ENCODE measurements at places on chromosomes 13 and 19. TPM values are rescaled to one million over a fixed set of nuclear protein-coding genes. Genes with fewer than 3 reads are reported as not detected.

IGSF23 gene
- total RNA-seq, result not detected

PLEKHJ1 gene
- total RNA-seq, result 54.8 TPM

ZNF714 gene
- 8.5 TPM for total RNA-seq

C13orf42 gene
- total RNA-seq, result not detected

DNA sequence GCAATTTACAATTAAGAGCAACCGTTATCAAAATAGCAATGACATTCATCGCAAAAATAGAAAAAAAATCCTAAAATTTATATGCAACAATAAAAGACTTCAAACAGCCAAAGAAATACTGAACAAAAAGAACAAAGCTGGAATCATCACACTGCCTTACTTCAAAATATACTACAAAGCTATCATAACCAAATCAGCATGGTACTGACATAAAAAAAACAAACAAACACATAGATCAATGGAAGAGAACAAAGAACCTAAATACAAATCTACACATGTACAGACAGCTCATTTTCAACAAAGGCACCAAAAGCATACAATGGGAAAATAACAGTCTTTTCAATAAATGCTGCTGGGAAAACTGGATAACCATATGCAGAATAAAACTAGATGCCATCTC, 6.4 kb downstream of the ZNF562 start:
- peaks cover 7% of the 10 kb centered on the region for H3K4me1 ChIP-seq
- peaks cover 82% of the 10 kb centered on the region for H3K36me3 ChIP-seq
- no peak overlapping the region for H3K27ac ChIP-seq

DNA sequence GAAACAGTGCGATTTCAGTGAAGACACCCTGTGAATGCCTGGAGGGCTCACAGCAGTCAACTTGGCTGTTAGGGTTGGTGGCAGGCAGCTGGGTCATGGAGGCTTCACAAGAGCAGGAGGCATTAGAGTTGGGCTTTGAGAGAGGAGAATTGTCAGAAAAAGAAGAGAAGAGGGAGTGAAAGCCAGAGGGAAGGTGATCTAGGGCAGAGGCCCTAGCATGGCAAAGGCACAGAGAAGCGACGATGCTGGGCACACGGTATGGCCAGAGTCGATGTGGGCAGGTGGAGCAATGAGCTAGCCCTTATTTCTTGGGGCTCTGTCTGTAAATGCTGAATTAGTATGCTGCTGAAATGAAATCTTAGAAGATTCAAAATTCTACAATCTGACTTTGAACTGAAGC, 52.6 kb upstream of the OLFM4 start:
- H3K4me1 ChIP-seq, result no peaks in the 10 kb centered on the region
- no peak overlapping the region for H3K27ac ChIP-seq
- no peaks in the 10 kb centered on the region for H3K27me3 ChIP-seq
- no peak overlapping the region for H3K4me3 ChIP-seq
- DNase-seq, result no peak

DNA sequence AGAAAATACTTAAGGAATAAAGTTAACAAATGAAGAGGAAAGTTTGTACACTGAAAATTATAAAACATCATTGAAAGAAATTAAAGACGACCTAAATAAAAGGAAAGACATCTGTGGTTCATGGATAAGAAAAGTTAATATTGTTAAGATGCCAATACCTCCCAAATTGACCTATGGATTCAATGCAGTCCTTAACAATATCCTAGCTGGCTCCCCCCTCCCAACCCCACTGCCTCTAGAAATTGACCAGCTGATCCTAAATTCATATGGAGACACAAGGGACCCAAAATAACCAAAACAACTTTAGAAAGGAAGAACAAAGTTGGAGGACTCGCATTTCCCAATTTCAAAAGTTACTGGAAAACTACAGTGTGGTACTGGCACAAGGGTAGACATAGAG, 28.3 kb downstream of the ZNF45 start:
- peaks cover 24% of the 10 kb centered on the region for H3K36me3 ChIP-seq
- no peak overlapping the region for H3K4me3 ChIP-seq
- DNase-seq, result no peak
- no peak overlapping the region for H3K27ac ChIP-seq

GRCh38 chr19:14167576-14168138, 31.3 kb upstream of the ASF1B start:
- H3K27ac ChIP-seq, result no peak overlapping the region
- no peak for DNase-seq
- H3K4me1 ChIP-seq, result peaks cover 9% of the 10 kb centered on the region

GRCh38 chr19:41351339-41352245, 2.1 kb downstream of the TGFB1 start:
- no peaks in the 10 kb centered on the region for H3K27me3 ChIP-seq
- H3K36me3 ChIP-seq, result peaks cover 5% of the 10 kb centered on the region
- H3K4me1 ChIP-seq, result peaks cover 30% of the 10 kb centered on the region
- DNase-seq, result no peak

DNA sequence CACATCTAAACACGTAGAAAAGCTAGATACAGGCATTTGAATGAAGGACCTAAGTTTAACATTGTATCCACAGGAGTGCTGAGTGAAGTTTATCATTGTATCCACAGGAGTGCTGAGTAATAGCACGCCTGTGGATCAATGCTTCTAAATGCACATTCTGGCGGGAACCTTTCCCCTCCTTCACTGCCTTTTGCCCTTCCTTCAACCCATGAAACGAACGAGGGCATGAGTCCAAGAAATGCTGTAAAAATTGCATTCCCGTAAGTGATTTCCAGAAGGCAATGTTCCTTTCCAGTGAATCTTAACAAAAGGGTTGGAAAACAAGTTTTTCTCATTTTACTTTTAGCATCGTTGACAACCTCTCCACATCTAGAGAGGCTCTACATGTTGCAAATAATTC, 88.1 kb downstream of the ZDHHC20 start:
- no peak overlapping the region for H3K4me3 ChIP-seq
- no peak for DNase-seq
- no peaks in the 10 kb centered on the region for H3K4me1 ChIP-seq
- no peaks in the 10 kb centered on the region for H3K27me3 ChIP-seq

GRCh38 chr19:3682741-3683404, 17.4 kb downstream of the PIP5K1C start:
- DNase-seq, result no peak
- peaks cover 15% of the 10 kb centered on the region for H3K4me1 ChIP-seq
- peaks cover 20% of the 10 kb centered on the region for H3K36me3 ChIP-seq
- peaks cover 2% of the 10 kb centered on the region for H3K27me3 ChIP-seq
- peak overlapping the region; percentile 74 for H3K27ac ChIP-seq

GRCh38 chr19:37905946-37906868, at the start of gene WDR87:
Gene WDR87, minus strand, starts transcription at chr19:37906594. Its CDS starts 8,355 bp downstream, at chr19:37898239.
- H3K36me3 ChIP-seq, result peaks cover 17% of the 10 kb centered on the region
- no peaks in the 10 kb centered on the region for H3K27me3 ChIP-seq
- DNase-seq, result peak; percentile 12
- peak within 1 kb of the TSS; percentile 89 for H3K27ac ChIP-seq
- H3K4me3 ChIP-seq, result peak within 1 kb of the TSS; percentile 99

GRCh38 chr19:13870873-13871272, 6.1 kb upstream of the NANOS3 start:
- no peaks in the 10 kb centered on the region for H3K36me3 ChIP-seq
- H3K27ac ChIP-seq, result no peak overlapping the region
- H3K4me1 ChIP-seq, result peaks cover 20% of the 10 kb centered on the region
- no peak overlapping the region for H3K4me3 ChIP-seq
- H3K27me3 ChIP-seq, result no peaks in the 10 kb centered on the region

DNA sequence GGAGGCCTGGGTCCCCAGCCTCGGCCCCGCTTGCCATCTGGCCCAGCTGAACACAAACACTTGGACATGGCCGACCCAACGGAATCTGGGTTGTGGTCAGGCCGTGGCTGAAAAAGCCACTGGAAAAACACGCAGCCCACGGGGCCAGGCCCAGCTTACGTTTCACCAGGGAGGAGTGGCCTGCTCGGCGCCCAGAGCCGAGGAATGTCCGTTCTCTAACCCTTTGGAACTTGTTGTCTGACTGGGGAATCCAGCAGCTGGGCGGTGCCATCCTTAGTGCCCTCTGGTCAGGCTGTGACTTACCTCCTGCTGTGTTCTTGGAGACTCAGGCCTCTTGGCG, 13.8 kb downstream of the CILP2 start:
- H3K4me1 ChIP-seq, result peaks cover 5% of the 10 kb centered on the region
- H3K27me3 ChIP-seq, result peaks cover 6% of the 10 kb centered on the region
- no peak for DNase-seq
- no peaks in the 10 kb centered on the region for H3K36me3 ChIP-seq
- no peak overlapping the region for H3K4me3 ChIP-seq
- H3K27ac ChIP-seq, result no peak overlapping the region

Data from HFFc6 (cell line).